ENCODE measurements at places on chromosomes 7 and 10.

DNA sequence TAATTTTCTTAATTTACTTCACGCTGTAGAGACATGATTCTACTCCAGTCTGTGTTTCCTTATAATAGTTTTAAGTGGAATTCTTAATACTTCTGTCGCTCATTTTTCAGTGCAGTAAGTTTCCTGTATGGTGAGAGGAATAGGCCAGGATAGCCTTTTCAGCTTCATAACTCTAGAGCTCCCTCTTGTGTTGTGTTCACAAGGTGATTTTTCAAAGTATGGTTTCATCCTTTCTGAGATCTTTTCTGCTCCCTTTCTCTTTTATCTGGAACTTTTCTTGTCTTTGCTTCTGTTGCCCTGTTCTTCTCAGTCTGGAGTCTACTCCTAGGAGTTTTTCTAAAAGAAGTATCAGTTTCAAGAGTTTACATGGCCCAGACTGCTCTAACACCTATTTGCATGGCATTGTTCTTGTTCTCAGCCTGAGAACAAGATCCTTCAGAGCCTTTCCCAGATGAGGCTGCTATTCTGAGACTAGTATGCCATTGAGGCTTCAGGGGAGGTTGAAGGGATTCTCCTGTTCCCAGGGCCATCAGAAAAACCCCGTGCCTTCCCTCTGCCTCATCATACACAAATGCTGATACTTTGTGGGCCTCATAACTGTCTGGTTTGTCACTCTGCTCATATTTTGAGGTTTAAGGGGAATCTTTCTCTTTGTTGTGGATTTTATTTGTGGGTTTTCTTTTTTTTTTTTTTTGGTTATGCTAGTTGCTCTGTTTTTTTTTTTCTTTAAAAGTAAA lies 21.8 kb downstream of the NET1 start:
- peak; percentile 45 for DNase-seq

DNA sequence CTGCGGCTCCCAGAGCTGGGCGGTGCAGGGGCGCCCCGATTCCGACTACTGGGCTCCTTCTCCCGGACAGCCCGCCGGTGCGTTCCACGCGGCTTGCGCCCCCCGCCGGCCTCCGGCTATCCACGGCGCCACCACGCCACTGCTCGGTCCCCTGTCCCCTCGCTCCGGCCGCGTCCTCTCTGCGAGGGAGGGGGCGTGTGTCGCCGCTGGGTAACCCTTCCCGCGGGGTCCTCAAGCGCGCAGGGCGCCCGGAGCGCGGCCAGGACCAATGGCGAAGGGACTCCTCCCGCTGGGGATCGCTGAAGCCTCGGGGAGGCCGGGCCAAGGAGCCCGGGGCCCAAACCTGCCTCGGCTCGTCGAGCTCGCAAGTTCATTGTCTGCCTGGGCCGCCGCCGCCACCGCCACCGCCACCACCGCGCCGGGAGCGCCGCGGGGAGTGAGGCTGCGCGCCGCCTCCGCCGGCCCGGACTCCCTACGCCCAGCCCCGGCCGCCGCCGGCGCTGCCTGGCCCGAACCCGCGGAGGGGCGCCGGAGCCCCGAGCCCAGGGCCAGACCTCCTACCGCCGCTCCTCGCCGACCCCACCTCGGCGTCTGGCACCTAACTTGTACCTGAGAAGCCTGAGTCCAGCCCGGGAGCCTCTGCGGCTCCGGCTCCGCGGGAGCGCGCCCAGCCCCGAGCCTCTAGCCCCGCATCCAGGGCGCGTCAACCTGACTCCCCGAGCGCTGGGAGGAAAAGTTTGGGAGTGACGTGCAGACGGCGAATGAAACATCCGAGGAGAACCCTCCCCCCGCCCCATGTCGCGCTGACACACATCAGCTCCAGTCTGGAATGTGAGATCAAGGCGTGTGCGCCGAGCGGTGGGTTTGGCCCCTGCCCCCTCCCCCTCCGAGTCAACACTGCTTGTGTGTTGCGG lies at the start of gene CHST15:
Gene CHST15, minus strand, starts transcription at position 739 of the 914 bp plus-strand sequence. CDS start 47,386 bp downstream, outside the sequence.
- DNase-seq, result no peak

DNA sequence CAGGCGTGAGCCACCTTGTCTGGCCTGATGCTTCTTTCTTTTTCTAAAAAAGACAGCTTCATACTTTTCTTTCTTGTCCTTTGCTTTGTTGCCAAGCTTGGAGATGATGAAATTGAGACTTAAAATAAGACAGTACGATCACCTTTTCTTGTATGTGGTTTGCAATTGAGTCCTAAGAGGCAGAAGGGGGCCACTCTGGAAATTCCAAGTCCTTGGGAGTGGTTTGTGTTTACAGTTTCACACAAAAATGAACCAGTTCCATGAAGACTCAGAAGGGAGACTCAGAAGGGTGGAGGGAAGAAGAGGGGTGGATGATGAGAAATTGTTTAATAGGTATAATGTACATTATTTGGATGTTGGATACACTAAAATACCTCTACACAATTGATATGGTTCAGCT lies 70.7 kb upstream of the TNS3 start:
- DNase-seq, result no peak

- no peak for DNase-seq
Measured at GRCh38 chr10:63547628-63548360, 26.6 kb downstream of the REEP3 start.

GRCh38 chr7:128794020-128794419 lies 2.3 kb downstream of the CCDC136 start:
- DNase-seq, result peak; percentile 40

GRCh38 chr7:54811846-54812254 lies 52.8 kb upstream of the SEC61G start:
- no peak for DNase-seq

DNA sequence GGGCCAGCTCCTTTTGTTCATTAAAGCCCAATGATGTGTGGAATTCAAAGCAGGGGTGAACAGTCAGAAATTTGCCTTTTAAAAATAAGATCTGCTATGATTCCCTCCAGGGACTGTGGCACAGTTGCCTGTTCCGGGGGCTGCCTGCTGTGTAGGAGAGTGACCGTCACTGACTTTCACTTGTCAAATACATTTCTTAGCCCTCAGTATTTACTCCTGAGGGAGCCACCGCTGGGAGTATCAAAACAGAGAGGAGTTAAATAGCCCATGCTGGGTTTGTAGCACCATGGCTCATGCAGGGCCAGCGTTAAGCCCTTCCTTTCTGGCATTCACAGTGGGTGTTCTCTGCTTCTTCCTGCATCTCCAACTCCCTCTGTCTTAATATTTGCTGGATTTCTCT lies 897.8 kb downstream of the SORCS3 start:
- DNase-seq, result no peak

DNA sequence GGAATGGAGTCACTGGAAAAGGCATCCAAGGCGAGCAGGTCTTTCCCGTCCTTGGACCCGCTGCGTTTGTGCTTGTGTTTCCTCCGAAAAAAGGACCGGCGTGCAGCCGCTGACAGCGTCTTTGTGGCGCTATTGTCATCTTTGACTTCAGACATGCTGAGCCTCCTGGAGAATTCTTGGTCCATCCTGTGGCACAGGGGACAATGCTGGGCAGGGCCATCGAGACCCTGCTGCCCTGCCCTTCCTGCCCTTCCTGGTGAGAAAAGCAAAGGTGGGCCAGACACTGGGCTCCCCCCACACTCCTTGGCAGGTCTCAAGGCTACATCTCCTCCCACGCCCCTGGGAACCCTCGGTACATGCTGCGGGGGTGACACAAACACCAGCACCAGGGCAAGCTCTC lies 120.9 kb downstream of the DLG5 start:
- no peak for DNase-seq

GRCh38 chr10:129800796-129801340 lies 163.2 kb downstream of the EBF3 start:
- no peak for DNase-seq

- no peak for DNase-seq
Measured at GRCh38 chr7:37304921-37305320, 143.7 kb downstream of the ELMO1 start.

GRCh38 chr7:103504505-103505135 lies 58.6 kb upstream of the SLC26A5 start:
- DNase-seq, result no peak

DNA sequence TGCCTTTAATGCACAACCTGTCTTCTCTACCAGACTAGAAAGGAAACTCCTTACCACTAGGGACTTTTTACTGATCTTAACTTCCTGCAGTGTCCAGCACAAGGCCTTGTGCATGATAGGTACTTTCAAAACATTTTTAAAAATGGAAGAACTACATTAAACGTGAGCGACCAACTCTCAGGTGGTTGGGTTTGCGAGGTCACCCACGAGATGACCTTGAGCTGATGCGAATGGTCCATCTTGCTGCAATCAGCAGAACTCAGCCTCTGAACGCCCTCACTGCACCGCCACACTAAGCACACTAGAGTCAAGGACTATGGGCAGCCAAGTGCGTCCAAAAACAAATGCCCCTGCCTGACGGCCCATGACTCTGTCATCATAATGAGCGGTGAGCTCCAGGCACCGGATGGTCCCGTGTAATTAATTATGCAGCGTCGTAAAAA lies 34.9 kb upstream of the PTF1A start:
- DNase-seq, result no peak

DNA sequence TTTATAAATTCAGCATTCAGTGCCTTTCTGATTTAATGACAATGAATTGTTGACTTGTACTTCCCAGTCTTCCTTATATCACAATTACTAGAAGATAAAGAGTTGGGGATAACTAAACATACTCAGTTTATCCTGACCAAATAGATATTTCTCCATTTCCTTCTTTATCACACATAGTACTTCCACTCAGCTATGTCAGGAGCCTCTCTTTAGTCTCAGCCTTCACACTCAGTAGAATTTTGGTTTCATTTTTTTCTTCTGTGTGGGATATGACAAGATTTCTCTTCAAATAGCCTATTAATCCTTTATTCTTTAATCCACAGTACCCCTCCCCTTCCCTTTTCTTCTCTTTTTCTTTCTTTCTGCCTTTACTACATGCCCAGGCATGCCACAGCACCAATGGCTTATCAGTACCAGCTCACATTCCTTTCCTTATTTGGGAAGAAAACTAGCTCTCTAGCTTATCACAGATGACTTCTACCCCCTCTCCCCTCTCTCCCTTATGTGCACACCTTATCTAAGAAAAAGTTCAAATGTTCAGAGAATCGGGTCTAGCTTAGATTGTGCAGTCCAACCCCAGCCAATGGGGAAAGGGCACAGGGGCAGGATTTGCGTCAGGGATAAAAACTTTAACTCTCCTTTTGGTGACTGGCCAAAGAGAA lies 109.0 kb downstream of the PHF14 start:
- DNase-seq, result no peak

GRCh38 chr7:34121366-34121765 lies 216.0 kb downstream of the BMPER start:
- no peak for DNase-seq

- no peak for DNase-seq
Measured at GRCh38 chr10:72009425-72010081, 45.4 kb downstream of the CHST3 start.

DNA sequence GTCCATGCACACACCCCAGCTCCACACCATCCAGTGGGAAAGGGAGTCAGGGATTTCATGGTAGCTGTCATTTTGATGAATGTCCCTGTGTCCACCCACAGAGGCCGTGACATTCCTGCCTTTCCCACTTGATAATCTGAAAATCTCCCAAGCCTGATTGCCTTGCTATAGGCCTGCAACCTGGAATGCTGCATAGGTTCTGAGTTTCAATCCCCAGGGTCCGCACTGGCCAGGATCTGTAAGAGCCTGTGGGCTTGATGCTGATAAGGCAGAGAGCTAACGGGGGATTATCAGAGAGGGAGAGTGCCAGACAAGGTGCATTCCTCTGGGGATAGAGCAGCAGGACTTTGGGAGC lies 57.5 kb downstream of the RBM20 start:
- no peak for DNase-seq

DNA sequence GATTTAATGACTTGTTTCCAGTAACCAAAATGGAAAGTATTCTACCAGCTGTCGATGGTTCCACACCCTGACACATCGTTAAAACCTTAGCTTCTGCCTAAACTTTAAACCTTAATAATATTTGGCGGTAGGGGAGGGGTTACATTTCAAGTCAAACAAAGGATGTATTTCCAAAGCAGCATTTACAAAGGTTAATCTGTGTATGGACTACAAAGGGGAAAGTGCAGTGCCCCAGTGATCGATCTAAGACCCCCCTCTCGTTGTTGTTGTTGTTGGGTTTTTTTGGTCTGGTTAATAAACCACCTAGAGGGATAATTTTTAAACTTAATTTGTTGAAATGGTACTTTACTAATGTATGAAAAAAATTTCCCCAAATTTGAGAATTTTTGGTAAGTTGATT lies 1.1 kb upstream of the STEAP2 start:
- no peak for DNase-seq

DNA sequence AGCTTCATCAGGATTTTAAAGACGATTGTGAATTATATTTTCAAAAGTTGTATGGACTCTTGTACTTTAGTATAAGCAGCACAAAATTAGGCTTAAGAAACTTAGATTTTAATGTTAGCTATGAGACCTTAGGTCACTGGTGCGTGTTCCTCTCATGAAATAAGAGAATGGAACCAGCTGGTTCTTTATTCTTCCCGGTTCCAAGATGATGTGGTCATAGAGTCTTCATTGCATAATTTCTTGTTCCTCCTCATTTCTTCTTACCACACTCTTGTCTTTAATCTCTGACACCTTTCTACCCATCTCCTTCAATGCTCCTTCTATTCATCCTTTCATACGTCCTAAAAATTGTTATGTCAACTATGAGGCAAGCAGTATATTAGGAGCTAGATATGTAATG lies 437.2 kb downstream of the AUTS2 start:
- no peak for DNase-seq

GRCh38 chr7:69295977-69296376 lies 302.3 kb upstream of the AUTS2 start:
- no peak for DNase-seq

DNA sequence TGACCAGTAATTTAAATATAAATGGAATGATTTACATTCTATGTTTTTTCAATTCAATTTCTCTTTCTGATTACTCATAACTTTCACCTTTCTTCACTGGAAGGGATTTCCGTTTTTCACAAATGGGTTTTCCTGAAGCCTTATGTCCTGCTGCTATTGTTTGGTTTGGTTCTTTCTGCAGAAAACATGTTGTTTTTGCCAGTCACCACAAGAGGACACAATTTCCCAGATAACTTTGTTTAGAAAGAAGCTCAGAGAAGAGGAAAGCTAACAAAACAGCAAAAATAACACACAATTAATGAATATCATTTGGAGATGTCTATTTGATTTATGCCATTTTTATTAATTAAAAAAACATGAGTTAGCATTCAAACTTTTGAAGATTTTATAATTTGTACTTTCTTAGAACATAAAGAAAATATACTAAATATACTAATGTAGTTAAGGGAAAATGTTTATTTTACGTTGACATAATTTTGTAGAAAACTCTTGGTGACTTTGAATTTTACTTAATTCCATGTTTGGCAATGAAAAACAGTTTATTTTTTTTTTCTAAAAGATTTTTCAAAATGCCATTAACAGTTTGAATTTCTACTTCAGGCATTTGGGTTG lies 4.6 kb upstream of the TWIST1 start:
- no peak for DNase-seq

DNA sequence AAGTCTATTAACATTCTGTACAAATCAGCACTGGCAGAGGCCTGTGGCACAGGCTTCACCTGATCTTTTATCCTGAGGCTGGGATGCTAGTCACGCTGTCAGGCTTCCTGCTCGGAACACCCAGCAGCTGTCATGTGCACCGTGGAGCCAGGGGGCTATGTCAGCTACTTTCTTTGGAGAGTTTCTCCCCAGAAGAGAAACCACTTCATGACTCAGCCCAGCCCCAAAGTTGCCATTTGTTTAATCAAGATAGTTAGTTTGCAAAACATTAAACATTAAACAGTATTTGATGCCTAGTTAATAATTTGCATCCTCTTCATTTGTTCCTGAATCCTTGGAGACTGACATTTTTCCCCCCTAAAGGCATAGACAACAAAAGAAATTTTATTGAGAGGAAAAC lies at the start of gene HABP2:
Gene HABP2, plus strand, starts transcription at position 353 of the 400 bp plus-strand sequence. CDS start 69 bp downstream, outside the sequence.
- DNase-seq, result no peak

GRCh38 chr10:28668363-28669226 lies 8.7 kb upstream of the BAMBI start:
- peak; percentile 41 for DNase-seq

GRCh38 chr7:123154231-123154860 lies 45.4 kb downstream of the SLC13A1 start:
- DNase-seq, result peak; percentile 23

Measured in CD4-positive, alpha-beta T cell treated with Interleukin-10 for 1 hour (primary cell).